ENCODE measurements at places on chromosomes 11 and 22.

- peak; percentile 94 for DNase-seq
Observed at GRCh38 chr11:57514538-57515331, 767 bp downstream of the SLC43A1 start.

- DNase-seq, result no peak
Observed at GRCh38 chr11:39021539-39021938, 2423.5 kb upstream of the RAG2 start.

- peak; percentile 58 for DNase-seq
Observed at GRCh38 chr11:95254131-95254704, 23.2 kb upstream of the SESN3 start.

DNA sequence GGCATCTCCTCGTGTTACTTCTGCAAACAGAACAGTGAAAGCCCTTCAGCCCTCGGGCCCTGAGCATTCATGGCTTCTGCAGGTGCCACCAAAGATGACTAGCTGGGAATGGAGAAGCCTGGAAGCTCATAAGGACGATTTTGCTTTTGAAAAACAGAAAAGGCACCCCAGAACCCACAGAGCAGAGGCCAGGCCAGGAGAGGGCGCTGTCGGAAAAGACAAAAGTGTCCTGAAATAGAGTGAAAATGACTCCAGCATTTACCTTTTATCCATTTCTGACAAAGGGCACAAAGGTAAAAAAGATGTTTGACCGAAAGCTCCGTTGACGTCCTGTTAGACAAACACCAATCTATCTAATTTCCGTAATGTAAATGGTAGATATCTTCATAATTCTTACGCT lies 37.6 kb downstream of the ZNF195 start:
- peak; percentile 79 for DNase-seq

- DNase-seq, result no peak
Observed at GRCh38 chr22:38745676-38746460, 9.9 kb downstream of the SUN2 start.

- no peak for DNase-seq
Observed at GRCh38 chr11:115895594-115895993, 391.4 kb upstream of the CADM1 start.

DNA sequence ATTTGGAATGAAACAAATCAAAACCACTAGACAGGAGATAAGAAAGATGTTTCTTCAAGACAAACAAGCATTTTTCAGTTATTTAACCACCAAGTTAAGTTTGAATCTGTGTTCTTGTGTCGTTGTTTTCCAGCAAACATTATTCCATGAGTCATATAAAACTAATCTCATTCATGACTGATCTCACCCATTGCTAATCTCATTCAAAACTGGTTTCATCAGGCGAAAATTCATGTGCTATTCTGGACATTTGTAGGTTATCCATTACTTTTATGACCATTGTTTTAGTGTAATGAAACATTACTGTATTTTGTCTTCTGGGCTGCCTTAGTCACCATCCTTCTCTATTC lies 221.8 kb downstream of the DDX10 start:
- DNase-seq, result no peak

DNA sequence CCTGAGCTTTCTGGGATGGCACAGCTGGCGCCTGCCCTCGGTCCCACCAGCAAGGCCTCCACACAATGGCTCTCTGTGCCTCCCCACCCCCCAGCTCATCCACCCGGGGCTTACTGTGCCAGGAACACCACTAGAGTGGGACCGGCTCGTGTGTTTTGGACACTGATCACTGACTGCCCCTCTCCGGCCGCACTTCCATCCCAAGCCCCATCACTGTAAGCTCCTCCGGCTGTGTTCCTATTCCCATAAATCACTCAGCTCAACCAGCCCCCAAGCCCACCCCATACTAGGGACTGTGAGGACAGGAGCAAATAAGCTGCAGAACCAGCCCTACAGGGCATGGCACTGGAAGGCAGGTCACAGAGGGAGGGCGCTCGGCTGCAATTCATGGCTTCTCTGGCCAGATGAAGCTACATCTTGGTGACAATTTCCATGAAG lies 7.3 kb downstream of the APBB1 start:
- no peak for DNase-seq

DNA sequence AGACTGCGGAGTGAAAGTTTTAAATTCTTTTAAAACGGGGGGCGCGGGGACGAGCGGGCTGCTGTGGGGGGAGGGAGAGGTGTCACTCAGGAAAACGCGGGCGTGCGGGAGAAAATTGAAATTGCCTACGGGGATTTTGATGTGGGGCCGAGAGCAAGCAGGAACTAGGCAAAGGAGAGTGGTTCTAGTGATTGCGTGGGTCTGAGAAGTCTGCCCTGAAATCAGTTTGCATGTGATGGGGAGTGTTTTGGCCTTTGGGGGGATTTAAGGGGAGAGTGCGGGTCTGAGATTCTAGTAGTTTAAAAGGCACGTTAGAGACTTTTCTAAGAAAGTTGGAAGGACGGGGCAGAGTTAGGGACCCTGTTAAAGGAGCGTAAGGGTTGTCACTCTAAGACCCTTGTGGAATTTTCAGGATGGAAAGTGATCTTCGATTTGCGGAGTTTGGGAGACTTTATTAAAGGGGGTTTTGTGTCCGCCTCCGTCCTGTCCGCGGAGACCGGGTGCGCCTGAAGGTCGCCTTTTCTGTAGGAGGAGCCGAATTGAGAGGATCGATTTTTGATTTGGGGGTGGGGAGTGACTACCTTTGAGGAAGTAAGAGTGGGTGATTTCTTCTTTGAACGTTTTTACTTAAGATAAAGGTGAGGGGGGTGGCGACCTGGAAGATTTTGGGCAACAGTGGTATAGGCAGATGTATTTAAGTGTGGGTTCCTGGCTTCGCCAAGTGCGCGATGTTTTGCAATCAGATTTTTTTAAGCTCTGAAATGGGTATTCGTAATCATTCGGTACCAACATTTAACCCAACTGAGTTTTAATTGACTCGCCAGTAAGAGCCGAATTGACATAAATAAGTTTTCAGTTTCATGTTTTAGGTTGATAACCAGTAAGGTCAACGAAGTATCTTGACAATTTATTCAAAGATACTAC lies 1.1 kb downstream of the EED start:
- peak; percentile 13 for DNase-seq

DNA sequence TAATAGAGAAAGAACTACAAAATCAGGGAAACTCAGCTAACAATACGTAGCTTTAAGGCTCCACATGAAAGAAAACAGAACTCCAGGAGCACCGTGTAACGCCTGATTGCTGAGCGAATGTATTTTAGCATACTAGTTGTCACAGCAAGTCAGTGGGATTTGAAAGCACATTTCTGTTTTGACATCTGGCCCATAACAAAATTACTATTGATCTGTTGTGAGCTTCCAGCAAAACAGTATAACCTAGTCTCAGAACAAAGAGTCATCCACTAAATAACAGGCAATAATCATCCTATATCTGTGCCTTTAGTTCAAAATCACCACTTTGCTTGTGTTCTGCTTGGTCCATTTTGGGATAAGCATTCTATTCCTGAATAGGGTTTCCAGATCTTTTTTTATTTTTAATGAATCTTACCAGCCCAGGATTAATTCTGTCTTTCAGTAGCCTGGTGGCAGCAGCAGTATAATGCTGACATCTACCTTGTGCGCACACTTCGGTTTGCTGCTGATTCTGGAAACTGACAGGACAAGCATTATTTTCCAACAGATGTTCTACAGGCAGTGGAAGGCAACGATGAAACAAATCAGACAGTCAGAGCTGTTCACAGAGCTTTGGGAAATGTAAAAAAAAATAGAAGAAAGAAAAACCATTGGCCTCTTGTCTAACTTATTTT lies 66.2 kb downstream of the CADM1 start:
- no peak for DNase-seq

GRCh38 chr11:94873916-94874540 lies 99.3 kb downstream of the CWC15 start:
- DNase-seq, result no peak

- DNase-seq, result no peak
Observed at GRCh38 chr22:48440673-48441552, 1386.8 kb downstream of the BRD1 start.

DNA sequence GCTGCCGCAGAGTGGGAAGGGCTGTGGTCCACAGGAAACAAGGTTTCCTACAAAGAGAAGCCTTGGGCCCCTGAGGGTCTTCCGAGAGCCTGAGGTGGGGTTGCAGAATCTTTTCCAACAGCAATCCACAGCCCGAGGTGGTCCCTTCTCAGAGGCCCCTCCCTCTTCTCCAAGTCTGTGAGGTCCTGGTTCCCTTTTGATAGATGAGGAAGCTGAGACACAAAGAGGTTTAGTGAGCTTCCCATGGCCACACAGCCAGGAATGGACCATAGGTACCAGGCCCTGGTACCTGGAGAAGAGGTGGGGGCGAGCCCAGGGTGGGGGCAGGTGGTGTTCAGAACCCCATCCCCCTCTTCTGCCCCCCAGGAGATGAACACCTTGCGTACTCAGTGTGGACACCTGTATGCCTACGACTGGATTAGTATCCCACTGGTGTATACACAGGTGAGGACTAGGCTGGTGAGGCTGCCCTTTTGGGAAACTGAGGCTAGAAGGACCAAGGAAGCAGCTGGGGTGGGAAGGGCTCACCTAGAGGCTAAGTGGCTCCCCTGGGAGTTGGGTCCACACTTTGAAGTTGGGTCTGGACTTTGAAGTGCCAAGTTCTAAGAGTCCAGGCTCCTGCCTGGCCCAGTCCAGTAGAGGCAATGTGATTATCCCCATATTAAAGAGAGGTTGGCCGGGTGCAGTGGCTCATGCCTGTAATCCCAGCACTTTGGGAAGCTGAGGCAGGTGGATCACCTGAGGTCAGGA lies 7.0 kb downstream of the BEST1 start:
- no peak for DNase-seq

GRCh38 chr11:11313426-11313825 lies 39.6 kb downstream of the CSNK2A3 start:
- no peak for DNase-seq

- DNase-seq, result no peak
Observed at GRCh38 chr11:110128161-110128560, 35.0 kb downstream of the ZC3H12C start.

DNA sequence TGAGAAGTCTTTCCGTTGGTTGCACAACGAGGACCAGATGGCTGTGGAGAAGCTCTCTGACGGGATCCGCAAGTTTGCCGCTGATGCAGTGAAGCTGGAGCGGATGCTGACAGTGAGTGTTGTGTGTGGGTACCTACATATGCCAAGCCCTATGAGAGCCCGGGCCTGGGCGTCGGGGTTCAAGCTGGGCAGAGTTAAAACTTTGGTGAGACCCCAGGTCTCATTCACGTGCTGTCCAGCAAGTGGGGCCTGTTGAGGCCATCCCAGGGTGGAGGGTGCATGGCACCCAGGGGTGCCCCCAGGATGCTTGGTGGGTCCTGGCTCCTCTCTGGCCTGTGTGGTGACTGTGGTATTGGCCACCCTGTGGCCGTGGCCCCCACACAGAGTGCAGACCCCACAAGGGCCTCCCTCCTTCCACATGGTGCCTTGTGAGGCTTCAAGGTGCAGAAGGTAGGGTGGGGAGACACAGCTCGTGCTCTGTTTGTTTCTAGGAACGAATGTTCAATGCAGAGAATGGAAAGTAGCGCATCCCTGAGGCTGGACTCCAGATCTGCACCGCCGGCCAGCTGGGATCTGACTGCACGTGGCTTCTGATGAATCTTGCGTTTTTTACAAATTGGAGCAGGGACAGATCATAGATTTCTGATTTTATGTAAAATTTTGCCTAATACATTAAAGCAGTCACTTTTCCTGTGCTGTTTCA lies 12.8 kb downstream of the GATD1 start:
- DNase-seq, result no peak

- DNase-seq, result no peak
Observed at GRCh38 chr11:62853279-62853965, 14.0 kb upstream of the WDR74 start.

All from pancreas (tissue), 10 donors.